ENCODE measurements at places on chromosomes 2 and 18.
A peak's percentile ranks its signal among the peaks of the same experiment; 100 is the strongest.

GRCh38 chr2:7510353-7510752, 593.1 kb downstream of the RNF144A start:
- peak; percentile 13 for DNase-seq

DNA sequence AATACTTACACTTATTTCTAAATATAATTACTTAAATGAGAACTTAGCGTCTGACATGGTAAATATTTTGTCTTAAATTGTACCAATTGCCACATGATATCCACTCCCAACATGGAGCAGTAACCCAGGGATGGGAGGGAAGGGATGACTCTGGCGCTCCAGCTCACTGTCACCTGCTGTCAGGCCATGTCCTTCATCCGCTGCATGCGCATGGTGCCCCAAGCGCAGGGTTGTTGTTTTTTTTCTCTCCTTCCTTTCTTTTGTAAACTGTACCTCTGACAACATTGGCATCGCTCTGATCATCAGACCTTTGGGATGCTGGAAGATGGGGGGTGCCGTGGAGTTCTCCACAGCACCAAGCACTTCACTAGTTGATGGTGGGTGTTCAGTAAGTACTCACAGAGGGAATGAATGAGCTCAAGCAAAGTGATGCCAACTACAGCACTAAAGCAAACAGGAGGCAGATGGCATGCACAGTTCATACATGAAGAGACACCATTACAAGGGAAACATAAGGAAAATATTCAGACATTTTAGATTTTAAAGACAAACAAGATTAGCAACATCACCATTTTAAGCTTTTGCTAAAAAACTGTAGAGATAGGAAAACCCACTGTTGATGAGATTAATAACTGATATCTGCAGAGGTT, 247.8 kb downstream of the GBX2 start:
- DNase-seq = no peak

DNA sequence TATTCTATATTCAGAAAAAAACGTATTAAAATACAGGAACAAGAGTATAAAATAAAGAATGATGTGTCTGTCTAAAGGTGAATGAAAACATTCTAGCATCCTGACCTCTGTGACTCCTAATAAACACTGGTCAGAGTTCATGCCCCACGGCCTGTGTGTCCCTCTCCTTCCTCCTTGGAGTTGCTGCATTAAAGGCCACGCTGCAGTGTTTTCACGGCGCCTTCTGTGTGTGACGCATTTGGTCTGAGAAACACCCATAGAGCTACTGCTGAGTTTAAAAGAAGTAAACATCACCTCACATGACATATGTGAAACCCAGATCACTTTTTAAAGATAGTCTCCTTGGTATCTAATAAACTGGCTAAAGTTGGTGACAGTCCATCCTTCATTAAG, 90.5 kb downstream of the ITGB1BP1 start:
- DNase-seq = no peak

DNA sequence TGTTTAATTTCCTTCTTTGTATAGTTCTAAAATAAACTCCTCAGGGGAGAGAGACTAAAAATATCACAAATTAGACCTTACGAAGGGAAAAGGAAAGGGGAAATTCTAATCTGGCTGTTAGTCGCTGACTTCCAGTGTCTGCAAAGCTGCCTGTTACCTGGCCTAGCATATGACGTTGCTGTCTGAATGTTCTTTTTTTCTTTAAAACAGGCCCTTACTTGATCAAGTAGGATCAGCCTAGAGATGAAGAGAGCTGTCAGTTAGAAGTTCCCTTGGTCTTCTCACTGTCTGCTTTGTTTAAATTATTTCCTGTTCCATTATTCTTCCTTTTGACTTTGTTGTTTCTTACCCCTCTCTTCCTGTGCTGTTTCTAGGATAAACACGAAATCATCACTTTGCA, 11.2 kb downstream of the NCK2 start:
- no peak for DNase-seq

DNA sequence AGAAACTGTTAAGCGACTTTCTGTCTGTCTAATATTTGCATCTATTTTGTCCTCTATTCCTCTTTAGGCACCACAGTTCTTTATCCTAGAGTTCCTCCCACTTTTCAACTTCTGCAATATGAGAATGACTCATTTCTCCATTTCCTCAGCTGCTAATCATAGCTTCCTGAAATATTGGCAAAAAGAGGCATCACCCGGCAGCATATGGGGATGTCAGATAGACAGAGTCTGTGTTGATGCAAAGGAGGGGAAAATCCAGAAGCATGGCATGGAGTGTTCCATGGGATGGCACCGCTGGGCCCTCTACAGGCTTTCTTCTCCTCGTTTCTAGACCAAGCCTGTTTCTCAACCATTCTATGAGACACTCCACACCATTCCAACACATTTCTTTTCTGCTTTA, 93.4 kb downstream of the DOCK10 start:
- DNase-seq = peak; percentile 46

GRCh38 chr2:112869258-112869842, 32.8 kb upstream of the IL1B start:
- DNase-seq = peak; percentile 94

GRCh38 chr2:44970846-44971450, 29.4 kb downstream of the SIX3 start:
- DNase-seq = no peak

DNA sequence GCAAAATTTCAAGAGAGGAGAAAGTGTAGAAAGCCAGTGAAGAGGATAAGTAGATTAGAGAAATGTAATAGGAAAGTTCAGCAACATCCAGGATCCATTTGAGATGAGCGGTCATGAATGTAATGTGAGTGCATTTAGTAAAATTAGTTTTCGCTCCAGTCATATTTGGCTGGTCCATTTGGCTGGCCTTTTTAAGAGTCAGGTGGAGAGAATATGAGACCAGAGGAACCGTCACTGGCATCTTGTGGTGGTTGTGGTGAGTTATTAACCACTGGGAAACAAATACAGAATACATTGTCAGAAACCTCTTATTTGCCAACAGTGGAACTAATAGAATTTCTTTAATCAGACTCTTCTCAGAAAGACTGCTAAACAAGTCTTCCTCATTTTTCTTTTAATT, 1064.3 kb upstream of the CDH2 start:
- no peak for DNase-seq

DNA sequence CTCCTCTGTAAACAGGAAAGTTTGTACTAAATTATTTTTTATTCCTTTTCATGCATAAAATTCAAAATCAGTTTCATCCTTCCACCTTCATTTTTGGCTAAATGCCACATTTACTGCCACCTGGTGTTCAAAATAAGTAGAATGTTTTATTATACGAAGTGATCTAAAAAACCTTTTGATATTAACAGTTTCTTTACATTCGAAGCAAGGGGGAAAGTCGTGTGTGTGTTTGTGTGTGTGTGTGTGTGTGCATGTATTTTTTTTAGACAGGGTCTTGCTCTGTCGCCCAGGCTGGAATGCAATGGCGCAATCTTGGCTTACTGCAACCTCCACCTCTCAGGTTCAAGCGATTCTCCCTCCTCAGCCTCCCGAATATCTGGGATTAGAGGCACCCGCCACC, 9.0 kb upstream of the SCN9A start:
- no peak for DNase-seq

- DNase-seq = no peak
Measured at GRCh38 chr18:74742573-74743243, 145.0 kb downstream of the ZNF407 start.

GRCh38 chr2:174522553-174522952, 35.7 kb upstream of the GPR155 start:
- no peak for DNase-seq

DNA sequence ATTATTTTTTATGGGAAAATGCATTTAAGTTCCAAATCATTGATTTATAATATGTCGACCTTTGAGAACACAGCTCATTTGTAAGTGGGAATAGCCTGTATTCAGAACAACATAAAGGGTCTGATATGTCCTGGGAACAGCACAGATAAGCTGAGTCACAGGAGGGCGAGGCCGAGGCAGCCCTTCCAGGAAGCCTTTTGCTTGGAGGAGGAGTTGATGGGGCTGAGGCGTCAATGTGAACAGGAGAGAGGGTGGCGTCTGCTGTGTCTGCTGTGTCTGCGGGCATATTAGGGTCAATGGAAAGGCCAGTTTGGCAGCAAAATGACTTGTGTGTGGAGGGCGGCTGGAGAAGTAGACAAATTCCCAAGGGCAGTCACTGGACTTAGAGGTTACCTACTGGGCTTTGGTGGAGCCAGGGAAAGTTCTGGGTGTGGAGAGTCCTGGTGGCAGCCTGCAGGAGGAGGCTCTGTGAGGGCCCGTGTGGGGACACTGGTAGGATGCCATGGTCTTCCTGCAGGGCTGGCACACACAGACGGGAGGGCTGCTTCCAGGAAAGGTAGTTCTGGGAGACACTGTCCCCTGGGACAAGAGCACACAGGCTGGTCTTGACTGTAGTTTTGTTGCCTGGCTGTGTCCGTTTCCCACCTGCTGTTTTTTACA, 128.1 kb downstream of the GLI2 start:
- peak; percentile 49 for DNase-seq

GRCh38 chr2:112881217-112881985, 29.6 kb upstream of the IL37 start:
- peak; percentile 91 for DNase-seq

GRCh38 chr2:20118051-20118450, 66.6 kb upstream of the LAPTM4A start:
- no peak for DNase-seq

- DNase-seq = no peak
Measured at GRCh38 chr2:30230497-30231211, 680 bp upstream of the LBH start.

DNA sequence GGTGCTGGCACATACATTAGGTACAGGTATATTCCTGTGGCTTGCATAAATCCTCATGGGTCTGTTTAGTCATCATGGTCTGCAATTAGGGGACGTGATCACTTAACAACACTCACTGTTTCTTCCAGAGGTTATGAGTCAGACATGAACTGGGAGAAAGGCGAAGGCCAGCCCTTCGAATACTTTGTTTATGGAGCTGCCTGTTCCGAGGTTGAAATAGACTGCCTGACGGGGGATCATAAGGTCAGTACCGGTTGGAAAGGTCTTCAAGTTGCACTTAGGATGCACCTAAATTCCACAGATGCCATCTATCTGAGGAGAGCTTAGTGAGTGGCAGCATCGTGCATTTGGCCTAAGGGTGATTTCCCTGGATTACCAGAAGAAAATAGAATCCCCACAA, 76.9 kb downstream of the AOX1 start:
- DNase-seq = peak; percentile 61

DNA sequence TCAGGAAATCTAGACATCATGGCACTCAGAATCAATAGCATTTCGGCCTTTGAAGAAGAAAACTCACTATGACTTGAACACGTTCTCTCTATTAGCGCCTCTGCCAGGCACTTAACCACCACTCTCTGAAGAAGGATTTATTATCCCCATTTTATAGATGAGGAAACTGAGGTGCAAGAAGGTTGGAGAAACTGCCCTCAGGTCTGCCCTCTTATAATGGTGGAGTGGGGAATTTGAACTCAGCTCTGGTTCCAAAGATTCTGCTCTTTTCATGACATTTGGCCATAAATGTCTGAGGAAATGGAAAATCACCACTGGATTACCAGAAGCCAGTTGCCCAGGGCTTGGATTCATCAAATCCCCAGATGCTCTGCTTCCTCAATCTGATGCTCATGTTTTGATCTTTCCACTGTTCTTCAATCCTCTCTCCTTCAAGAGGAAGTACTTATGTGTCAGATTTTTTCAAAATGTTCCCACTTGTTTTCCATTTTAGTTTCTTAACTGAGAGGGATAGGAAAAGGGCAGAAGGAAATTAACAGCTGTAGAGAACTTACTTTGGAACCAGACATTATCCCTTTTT, 68.1 kb downstream of the ANTXR1 start:
- no peak for DNase-seq

DNA sequence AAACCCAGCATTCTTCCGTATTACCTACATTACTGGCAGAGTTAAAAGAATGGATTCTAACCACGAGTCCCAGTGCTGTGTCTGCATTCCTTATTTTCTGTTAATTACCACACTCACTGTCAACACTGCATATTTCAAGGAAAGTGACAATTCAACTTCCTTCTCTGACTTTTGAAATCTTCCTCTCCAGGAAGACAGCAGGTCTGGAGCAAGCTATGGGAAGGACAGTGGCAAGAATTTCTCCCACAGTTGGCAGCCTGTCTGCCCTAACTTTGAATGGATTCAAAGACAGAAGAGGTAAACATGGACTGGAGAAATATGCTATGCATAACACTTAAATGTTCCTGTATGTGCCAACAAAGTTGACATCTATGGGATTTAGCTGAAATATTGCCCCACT, 700.5 kb upstream of the CHAC2 start:
- no peak for DNase-seq

- no peak for DNase-seq
Measured at GRCh38 chr2:167191588-167191987, 303.3 kb downstream of the XIRP2 start.

DNA sequence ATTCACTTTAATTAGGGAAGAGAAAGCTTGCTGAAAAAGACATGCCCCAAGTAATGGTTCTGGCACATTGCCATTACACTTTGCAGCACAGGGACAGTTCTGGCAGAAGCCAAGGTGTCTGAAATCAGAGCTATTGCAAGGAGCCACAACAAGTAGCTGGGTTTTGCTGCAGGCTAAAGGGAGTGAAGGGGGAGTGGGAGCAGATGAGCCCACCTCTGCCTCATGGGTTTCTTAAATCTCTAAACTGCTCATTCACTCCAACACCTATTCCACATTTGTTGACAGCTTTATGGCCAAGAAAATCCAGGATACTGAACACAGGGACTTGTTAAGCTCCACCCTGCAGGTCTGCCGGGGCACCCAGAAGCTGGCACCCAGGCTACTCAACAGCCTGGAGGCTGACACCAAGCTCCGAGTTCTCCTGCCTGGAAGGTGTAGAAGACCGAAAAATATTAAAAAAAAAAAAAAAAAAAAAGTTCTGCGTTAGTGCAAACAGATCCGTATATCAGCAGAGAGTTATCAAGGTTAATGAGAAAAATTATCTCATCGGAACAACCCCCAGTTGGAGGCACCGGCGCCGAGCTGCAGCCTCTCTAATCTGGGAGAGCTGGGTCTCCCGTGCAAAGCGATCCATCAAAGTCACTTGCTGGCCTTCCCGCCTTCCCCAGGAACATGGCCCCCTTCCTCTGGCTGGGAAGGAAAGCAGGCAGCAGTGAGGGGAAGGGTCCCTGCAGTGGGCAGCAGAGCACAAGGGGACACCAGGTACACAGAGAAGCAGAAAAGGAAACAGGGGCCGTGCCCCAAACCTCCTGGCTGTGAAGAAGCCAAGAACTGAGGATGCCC, 123.7 kb downstream of the HNMT start:
- no peak for DNase-seq

Data from MG63 (cell line).